Esophagus muscularis mucosa (tissue), 4 donors: ENCODE measurements at places on chromosomes 13 and 19. TPM values are rescaled to one million over a fixed set of nuclear protein-coding genes. Genes with fewer than 3 reads are reported as not detected.

DNA sequence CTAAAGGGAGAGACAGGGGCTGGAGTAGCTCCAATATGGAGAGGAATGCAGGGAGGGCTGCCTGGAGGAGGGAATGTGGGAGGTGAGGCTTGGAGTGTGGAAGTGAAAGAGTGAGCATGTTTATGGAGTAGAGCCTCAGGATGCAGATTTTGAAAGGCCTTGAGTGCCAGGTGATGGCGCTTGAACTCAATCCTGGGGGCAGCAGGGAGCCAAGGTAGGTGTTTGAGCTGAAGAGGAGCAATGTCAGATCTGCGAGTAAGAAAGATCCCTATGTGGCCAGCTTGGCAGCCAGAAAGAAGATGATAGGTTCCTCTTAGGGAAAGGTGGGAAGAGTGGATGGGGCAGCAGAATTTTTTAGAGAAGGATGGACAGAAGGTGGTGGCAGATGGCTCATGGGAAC is 40.3 kb downstream of the CYP4F22 start:
- DNase-seq: no peak

GRCh38 chr19:50975766-50976165 is 6.4 kb upstream of the KLK6 start:
- no peak for DNase-seq

DNA sequence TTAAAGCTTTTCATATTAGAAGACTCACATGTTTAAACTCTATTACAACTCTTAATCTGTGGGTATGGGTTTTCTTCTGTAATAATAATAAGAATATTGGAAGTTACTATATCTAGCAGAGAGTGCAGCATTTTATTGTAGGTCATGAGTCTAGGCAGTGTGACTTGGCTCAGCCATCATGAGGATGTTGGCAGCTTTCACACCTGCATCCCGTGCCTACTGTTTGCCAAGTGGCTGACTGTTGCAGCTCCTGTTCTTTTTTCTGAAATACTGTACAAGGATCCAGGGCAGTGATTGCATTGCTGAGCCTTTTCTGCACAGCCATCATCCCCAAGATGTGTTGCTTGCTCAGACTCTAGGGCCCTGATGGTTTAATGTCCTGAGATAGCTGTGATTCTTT is 47.4 kb downstream of the MTUS2 start:
- DNase-seq: no peak

DNA sequence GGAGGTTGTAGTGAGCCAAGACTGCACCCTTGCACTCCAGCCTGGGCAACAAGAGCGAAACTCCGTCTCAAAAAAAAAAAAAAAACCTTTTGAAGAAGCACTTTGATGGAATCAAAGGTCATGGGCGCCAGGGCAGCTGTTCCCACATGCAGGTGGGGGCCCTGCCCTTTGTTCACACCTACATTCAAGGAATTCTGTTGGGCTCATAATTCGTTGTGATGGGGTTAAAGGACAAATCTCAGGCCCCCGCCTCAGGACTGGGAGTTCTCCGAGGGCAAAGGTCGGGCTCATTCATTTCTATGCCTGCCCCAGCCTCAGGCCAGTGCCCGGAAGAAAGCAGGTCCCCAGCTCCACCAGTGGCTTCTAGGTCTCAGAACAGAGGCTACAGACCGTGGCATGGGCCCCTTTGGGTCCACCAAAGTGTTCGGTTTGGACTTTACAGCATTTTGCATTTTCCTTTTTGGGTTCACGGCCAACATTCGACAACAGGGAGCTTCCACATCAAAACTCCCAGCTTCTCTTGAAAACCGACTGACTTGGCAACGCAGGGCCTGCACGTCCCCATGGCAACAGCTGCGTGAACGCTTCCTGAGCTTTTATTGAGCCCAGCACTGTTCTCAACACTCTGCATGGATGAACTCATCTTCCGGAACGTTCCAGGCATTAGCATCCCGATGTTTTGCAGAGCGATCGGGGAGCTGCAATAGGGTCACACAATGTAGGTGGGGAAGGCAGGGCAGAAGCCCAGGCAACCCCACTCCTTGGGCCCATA is 10.1 kb upstream of the GTF2F1 start:
- DNase-seq: no peak

The C5AR2 gene
- 0.97 TPM for total RNA-seq

The HSH2D gene
- not detected for total RNA-seq

DNA sequence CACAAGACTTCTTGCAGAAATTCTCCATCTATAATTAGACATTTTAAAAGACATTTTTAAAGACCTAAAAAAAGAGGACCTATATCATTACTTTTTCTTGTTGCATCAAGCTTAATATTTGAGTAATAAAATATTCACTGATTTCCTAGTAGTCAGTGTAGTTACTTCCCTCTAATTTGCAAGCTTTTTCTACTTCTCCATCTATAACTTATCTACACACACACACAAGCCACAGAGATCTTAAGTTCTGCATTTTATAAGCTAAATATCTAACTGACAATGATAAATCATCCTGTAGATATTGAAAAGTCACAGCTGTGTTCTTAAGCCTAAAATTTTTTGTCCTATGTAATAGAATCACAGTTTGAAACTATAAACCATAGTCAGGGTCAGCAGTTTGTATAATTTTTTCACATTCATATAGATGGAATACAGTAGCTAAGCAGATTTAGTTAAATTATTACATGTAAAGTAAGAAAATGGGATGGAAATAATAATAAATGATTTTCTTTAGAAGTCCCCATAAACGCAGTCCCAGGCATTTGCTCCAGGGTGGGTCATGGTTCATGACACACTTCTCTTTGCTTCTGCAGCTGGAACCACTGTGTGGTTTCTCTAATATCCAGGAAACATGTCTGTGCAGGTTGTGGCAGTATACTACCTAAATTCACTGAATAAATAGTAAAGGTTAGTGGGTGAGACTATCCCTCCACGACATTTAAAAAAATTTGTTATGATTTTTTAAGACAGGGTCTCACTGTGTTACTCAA is 60.2 kb downstream of the ESD start:
- DNase-seq: no peak

DNA sequence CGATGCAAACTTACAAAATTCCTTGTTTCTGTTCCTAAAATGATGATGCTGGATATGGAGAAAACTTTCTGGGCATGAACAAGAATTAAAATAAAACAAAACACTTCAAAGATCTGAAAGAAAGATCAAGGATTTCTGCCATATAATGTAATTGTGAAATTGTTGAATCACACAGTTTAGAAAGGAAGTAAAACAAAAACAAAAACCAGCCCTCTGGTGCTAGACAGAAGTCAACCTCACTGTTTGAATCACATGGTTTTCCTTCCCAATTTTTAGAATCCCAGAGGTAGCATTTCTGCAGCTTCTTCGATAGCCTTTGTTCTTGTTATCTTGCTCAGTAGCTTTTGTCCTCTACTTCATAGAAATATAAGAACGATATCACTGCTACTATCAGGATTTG is 118.2 kb upstream of the ARGLU1 start:
- DNase-seq: no peak

DNA sequence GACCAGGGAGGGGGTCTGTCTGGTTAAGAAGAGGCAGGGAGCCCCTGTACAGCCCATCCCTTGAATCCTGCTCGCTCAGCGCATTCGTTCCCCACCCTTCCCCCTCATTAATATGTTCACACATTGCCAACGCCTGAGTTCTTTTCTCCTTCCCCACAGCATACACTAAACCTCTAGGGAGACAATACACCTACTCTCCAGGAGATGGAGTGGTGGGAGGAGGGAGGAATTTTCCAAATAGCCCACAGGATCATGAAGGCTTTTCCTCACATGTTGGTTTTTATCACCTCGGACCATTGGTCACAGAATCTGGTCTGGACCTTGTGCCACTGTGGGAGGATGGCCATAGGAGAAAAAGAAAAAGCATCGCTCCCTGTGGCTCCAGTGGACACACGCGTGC is 294.9 kb downstream of the SHISA2 start:
- no peak for DNase-seq

The CERS1 gene
- total RNA-seq: 3.2 TPM

DNA sequence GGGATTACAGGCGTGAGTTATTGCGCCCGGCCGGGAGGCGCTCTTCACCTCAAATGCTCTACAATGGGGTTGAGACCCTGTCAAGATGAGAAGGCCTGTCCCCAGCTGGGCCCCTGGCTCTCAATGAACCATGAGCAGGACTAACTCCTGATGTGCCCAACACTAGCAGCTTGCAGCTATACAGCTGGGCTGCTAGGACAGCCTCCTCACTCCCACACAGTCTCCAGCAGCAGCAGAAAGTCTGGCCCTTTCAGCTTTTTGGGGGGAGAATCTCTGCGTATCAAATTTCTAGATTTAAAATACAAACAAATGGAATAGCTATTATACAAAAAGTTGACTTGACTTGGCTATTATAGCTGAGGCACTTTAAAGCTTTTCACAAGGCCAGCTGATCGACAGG is 30.2 kb downstream of the TMTC4 start:
- DNase-seq: no peak

DNA sequence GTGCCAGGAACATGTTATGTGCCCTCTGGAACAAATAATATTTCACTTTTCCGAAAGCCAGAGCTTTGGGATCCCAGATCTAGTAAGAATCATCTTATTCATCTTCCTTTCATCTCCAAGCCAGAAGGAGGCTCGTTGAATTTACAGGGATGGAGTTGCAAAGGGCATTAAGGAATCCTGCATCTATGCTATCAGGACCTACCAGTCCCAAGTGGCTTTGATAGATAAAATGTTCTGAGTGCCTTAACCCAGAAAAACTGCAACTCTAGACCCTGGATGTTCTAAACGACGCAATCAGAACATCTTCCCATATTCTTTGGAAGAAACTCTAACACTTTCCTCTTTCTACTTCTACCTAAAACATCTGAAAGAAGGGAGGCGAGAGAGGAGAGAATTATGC is 9.2 kb upstream of the EDDM13 start:
- no peak for DNase-seq

DNA sequence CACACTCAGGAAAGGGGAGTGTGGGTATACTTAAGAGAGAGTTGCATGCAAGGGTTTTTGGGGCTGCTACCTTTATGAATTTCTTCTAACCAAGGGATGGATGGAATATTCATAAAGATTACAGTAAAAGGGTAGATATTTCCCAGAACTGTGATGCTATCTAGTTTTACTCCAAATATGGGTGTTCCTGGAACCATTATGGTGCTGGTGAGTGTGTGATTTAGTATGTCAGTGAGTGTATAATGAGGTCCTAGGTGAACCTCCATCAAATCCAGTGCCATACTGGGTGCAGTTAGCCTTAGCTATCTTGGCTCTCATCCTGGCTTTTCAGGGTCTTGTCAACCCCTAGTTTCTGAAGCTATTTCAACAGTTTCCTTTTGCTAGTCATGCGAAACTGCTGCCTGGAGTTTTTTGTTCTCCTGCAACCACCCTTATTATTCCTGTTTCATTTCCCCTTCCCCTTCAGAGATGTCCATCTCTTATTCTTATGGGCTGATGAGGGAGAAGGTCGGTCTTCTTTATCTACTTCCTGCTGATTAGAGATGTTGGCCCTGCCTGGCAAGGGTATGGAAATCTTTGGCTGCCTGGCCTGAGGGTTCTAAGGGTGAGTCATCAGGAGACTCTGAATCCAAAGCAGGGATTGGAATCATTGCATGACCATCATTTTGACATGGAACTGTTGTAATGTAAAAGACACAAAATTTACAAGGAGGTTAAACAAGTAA is 202.3 kb downstream of the NBEA start:
- DNase-seq: no peak

GRCh38 chr13:44274771-44275205 is 98.8 kb upstream of the SERP2 start:
- no peak for DNase-seq

The PSMD8 gene
- total RNA-seq: 181 TPM

DNA sequence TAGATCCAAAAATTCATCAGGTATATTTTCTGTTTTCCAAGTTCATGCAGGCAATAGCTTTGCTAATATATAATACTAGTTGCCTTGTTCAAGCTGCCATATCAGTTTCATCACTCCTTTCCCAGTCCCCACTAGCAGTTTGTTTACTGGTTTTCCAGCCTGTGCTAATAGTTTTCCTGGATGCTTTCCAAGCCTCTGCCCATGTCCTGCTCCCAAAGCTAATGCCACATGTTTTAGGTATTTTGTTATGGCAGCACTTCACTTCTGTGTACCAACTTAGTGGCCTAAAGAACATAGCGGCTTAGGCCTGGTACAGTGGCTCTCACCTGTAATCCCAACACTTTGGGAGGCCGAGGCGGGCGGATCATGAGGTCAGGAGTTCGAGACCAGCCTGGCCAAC is 28.1 kb upstream of the ZNF527 start:
- no peak for DNase-seq

The CRB3 gene
- 1.8 TPM for total RNA-seq

DNA sequence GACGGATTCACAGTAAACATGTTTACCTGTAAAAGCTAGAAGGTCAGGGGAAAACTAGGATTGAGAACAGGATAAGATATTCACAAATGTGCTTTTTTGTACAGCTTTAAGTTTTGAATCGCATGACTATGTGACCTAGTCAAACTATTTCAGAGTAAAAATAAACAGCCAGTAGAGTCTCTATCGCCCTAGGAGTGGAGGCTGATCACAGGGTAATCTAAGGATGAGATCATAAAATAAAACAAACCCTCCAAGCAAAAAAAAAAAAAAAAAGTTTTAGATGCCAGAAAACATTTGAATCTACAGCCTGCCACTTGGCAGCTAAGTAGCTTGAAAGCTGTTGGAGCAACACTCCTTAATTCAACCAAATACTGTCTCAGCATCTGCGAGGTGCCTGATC is 26.8 kb downstream of the ZNF350 start:
- no peak for DNase-seq

GRCh38 chr13:59504407-59504806 is 659.3 kb downstream of the DIAPH3 start:
- no peak for DNase-seq

GRCh38 chr13:71775966-71776365 is 91.0 kb downstream of the DACH1 start:
- DNase-seq: no peak

The CYP2F1 gene
- not detected for total RNA-seq

GRCh38 chr19:6579450-6580178 is 11.3 kb downstream of the CD70 start:
- DNase-seq: no peak

- DNase-seq: no peak
These were observed at the start of gene PDX1 for GRCh38 chr13:27919934-27920676. PDX1 (plus strand) TSS chr13:27920000; CDS start chr13:27920139, 139 bp downstream.

- DNase-seq: no peak
These were observed 23.8 kb downstream of the LRCH1 start for GRCh38 chr13:46576762-46577161.

DNA sequence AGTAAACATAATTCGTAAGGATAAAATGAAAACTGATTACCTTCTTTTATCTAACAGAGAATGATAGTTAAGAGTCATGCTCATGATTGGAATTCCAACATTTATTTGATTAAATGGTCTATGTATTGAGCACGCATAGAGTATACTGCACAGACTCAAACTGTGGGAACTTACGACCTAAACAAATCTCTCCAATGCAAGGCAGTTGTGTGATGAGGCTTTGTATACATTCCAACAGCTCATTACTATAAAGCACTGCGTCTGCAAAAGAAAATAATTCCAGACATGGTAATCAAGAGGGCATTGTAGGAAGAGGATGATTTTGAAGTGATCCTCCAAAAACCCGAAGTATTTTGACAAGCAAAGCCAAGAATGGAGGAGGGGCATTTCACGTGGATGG is 169.5 kb downstream of the NUFIP1 start:
- DNase-seq: no peak
